ENCODE measurements at places on chromosomes 5 and 9. TPM values are rescaled to one million over a fixed set of nuclear protein-coding genes. Genes with fewer than 3 reads are reported as not detected.

Gene CCL28
- 7.6 TPM for total RNA-seq

Gene GABRA6
- not detected for total RNA-seq

Gene TMC1
- total RNA-seq: 3.5 TPM

DNA sequence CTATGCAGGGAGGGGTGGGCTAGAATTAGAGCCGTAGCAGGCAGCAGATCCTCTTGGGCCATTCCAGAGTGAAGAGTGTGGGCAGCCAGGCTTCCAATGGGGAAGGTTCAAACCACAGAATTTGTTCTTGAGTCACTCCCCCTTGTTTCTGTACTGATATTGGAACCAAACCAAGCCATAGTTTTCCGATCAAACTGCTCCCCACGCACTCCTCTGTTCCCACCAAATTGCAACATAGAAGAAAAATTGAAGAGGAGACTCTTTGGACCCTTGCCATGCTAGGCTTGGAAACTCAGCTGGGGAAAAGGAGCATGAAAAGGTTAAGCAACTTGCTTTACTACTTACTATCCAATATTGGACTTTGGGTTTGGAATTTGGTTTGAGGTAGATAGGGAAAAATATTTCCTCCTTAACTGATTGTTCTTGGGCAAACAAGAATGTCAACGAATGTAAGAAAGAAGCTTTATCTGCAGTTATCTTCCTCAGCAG, 165.8 kb upstream of the NR3C1 start:
- no peak for DNase-seq

GRCh38 chr9:27157097-27157496, 48.1 kb downstream of the TEK start:
- no peak for DNase-seq

DNA sequence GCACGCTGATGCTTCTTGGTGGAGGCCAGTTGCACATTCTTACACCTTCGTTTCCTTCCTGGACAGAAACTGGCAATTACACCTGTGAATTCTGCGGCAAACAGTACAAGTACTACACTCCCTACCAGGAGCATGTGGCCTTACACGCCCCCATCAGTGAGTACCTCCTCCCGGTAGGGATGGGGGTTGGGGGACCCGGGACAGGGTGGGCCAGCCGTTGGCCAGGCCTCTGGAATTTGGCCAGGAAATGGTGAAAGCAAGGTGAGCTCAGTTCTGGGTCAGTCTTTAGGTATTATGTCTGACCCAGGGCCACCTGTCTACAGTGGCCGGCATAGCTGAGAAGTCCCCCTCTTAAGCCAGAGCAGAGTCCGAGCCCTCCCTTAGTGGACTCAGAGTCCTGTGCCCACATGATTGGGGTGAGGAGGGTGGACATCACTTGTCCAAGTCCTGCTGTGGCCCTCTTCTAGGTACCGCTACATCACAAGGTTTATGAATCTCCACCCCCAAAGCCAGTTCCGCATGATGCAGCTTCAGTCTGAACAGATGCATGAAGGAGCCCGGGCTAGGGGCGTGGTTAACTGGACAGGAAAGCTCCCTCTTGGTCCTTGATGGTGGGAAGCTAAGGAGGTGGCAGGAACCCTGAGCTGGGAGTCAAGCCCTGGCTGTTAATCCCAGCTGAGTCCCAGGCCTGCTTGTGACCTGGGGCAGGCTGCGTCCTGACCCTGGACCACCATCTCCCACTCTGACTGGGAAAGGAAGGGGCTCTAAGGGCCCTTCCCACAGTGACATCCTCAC, 61.3 kb downstream of the AMBP start:
- peak; percentile 35 for DNase-seq

GRCh38 chr9:98698856-98699255, 9.9 kb downstream of the GABBR2 start:
- DNase-seq: no peak

DNA sequence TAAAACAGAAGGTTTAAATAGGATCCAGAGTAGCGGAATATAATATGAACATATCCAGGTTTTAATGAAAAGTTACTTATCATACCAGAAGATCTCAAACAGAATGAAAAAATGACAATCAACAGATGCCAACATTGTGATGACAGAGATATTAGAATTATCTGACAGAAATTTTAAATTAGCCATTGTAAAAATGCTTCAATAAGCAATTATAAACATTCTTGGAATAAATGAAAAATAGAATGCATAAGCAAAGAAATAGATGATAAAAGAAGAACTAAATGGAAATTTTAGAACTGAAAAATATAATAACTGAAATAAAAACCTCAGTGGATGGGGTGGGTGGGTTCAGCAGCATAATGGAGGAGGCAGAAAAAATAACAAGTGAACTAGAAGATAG, 37.2 kb downstream of the ZMAT2 start:
- DNase-seq: no peak

GRCh38 chr9:31839273-31839672, 545.2 kb upstream of the ACO1 start:
- no peak for DNase-seq

DNA sequence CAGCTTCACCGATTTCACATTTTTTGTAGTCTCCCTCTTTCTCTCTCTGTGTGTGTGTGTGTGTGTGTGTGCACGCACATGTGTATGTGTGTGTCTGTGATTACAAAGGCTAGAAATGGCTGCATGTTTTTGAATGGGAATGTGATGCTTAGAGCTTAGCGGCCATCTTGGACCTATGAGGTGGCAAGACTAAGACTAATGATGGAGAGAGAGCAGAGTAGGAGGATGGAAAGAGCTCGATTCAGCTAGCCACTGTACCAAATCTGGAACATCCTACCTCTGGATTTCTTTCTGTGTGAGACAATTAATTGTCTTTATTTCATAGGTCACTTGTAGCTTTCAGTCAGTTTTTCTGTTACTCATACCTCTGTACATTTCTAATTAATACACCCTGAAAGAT, 205.1 kb downstream of the PCSK1 start:
- DNase-seq: no peak

Data from ureter (tissue), 1 donor.